ENCODE measurements at places on chromosomes 6 and 20. TPM values are rescaled to one million over a fixed set of nuclear protein-coding genes. Genes with fewer than 3 reads are reported as not detected.

DNA sequence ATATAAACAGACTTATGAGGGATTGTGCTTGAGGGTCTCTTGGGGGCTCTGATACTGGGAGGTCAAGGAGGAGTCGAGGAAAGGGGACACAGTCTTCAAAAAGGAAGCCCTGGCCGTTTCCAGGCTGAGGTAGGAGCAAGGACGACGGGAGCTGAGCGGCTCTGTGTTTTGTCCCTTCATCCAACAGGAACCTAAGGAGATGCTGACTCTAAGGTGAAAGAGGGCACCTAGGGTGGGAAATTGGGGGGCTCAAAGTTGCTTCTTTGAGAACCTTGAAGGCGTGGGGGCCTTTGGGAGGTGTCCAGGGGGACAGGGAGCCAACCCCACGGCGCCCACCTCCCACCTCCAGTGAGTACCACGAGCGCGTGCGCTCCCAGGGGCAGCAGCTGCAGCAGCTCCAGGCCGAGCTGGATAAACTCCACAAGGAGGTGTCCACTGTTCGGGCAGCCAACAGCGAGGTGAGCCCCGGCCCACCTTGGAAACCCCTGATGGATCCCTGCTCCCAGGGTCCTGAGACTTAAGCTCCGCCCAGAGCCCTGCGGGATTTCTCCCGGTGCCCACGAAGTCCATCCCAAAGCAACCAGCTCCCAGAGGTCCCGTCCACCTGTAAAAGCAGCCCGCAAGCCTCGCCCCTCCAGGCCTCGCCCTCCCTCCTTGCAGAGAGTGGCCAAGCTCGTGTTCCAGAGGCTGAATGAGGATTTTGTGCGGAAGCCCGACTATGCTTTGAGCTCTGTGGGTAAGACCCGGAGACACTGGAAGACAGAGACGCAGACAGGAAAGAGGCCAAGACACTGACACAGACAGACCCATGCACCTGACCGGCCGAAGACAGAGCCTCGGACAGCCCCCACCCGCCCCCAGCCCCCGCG lies 2.9 kb downstream of the SPAG4 start:
- DNase-seq = peak; percentile 24

SLPI gene
- total RNA-seq = 3,615 TPM

GRCh38 chr6:168278904-168279303 lies 40.7 kb downstream of the DACT2 start:
- DNase-seq = no peak

CTAGE9 gene
- total RNA-seq = not detected

DNA sequence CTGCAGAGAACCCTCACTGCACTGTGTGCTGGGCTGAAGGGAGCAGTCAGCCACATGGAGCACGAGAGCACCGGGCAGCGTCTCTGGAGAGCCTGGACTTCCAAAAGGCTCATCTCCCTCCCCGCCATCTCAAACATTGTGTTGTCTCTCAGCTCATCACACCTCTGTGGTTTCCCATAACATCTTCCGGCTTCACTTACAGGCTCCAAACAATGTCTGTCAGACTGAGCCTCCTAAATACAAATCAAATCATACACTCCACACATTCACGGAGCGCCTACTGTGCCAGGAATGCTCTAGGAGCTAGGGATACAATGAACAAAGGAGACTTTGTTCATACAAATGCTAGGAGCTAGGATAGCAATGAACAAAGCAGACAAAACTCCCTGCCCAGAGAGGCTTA lies 398.0 kb downstream of the RNGTT start:
- no peak for DNase-seq

SPEF1 gene
- total RNA-seq = 3.4 TPM

GRCh38 chr6:43250992-43251373 lies 7.7 kb downstream of the TTBK1 start:
- no peak for DNase-seq

- DNase-seq = no peak
Measured at GRCh38 chr6:106084106-106084988, 1.8 kb upstream of the PRDM1 start.

GRCh38 chr6:142857796-142858555 lies 87.0 kb downstream of the HIVEP2 start:
- DNase-seq = no peak

GRCh38 chr6:63589952-63590411 lies 17.7 kb downstream of the LOC128125822 start:
- DNase-seq = no peak

DNA sequence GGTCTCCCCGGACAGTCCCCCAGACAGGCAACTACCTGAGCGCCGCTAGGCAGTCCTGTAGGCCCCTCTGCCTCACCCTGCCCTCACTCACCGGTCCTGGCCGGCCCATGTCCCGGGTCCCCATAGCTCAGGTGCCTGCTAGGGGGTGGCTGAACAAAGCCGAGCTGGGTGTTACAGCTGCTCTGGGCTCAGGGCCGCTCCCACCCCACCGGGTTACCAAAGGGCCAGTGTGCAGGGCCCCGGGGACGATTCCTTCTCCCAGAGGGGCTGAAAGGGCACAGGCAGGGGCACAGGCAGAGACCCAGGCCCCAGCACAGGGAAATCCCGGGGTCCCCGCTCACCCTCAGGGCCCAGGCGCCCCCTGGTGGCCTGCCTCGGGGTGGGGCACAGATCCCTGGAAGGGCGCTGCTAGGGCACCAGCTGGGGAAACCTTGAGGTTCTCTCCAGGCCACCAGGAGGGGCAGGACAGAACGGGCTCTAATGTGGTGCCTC lies 118.4 kb downstream of the GRM4 start:
- peak; percentile 57 for DNase-seq

- DNase-seq = peak; percentile 78
Measured at GRCh38 chr6:1527073-1527457, 82.7 kb upstream of the FOXC1 start.

LY6G6F gene
- total RNA-seq = not detected

CALHM4 gene
- total RNA-seq = not detected

- no peak for DNase-seq
Measured at GRCh38 chr6:19317431-19317986, 519.7 kb upstream of the ID4 start.

SLC22A1 gene
- total RNA-seq = 2.3 TPM

DNA sequence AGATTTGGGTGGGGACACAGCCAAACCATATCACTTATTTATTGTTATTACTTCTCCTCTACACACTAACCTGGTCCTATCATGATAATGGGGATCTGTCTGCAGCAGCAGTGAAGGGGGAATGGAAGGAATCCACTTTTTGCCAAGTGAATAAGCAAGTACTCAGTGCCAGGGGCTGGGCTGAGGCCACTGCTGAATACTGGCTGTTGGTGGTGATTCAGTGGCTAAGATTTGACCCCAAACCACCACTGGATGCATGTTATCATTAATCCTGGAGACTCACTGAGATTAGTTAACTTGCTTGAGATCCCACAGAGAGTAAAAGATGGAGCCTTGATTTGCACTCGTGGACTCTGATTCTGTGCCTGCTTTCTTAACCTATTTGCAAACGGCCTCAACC lies 127.7 kb downstream of the TSHZ2 start:
- DNase-seq = no peak
